Activated CD4-positive, alpha-beta T cell treated with anti-CD3 and anti-CD28 coated beads, Interleukin-2, amount 10 ng/mL, durations not matched to agents 24 days and 14 days (primary cell): ENCODE measurements at places on chromosomes 5 and 9. TPM values are rescaled to one million over a fixed set of nuclear protein-coding genes. Genes with fewer than 3 reads are reported as not detected.
A peak's percentile ranks its signal among the peaks of the same experiment; 100 is the strongest.

GRCh38 chr5:21574961-21575360 lies 1278.2 kb downstream of the CDH12 start:
- DNase-seq: no peak

The GRXCR2 gene
- not detected in 2 replicates for total RNA-seq

The IFNK gene
- total RNA-seq: not detected in 2 replicates

The GARIN3 gene
- 0.19 and 0.36 TPM in 2 replicates for total RNA-seq

DNA sequence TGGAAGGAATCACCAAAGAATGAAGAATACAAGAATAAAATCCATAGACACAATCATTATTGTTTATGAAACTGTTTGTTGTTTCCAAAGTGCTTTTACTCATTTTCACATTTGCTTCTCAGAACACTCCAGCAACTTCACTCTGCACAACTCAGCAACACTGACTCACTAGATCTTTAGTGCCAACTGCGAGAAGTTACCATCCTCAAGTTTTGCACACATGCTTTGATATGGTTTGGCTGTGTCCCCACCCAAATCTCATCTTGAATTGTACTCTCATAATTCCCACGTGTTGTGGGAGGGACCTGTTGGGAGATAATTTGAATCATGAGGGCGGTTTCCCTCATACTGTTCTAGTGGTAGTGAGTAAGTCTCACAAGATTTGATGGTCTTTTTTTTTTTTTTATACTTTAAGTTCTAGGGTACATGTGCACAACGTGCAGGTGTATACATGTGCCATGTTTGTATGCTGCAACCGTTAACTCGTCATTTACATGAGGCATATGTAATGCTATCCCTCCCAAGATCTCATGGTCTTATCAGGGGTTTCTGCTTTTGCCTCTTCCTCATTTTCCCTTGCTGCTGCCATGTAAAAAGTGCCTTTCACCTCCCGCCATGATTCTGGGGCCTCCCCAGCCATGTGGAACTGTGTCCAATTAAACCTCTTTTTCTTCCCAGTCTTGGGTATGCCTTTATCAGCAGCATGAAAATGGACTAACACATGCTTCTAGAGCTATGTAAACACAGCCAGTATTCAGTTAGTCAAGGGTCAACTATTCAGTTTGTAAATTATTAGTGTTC lies 36.9 kb downstream of the CLINT1 start:
- no peak for DNase-seq

The ELAVL2 gene
- total RNA-seq: not detected in 2 replicates

The ECSCR gene
- 1.6 and 1.7 TPM in 2 replicates for total RNA-seq

DNA sequence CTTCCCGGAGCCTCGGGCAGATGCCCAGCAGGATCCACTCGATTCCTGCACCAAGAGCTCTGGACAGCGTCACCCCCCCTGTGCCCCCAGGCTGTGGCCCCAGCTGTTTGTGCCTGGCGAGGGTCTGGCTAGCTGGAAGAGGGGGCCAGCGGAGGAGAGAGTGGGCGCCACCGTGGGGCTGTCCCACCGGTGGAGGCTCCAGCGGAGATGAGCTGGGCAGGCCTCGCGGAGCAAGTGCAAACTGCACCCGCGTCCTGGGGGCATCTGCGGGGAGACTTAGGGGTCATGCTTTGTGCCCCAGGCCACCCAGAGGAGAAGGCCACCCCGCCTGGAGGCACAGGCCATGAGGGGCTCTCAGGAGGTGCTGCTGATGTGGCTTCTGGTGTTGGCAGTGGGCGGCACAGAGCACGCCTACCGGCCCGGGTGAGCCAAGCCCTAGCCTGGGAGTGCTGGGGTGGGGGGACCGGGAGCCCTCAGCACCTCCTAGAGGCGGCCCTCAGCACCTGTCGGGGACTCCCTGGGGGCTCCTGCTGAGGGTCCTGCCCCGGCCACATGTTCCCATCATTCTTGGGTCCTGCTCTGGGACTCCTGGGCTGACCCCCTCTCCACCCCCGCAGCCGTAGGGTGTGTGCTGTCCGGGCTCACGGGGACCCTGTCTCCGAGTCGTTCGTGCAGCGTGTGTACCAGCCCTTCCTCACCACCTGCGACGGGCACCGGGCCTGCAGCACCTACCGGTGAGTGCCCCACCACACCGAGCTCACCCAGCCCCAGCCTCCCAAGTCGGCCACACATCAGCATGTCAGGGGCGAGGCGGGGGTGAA lies 5.4 kb downstream of the EGFL7 start:
- DNase-seq: no peak

DNA sequence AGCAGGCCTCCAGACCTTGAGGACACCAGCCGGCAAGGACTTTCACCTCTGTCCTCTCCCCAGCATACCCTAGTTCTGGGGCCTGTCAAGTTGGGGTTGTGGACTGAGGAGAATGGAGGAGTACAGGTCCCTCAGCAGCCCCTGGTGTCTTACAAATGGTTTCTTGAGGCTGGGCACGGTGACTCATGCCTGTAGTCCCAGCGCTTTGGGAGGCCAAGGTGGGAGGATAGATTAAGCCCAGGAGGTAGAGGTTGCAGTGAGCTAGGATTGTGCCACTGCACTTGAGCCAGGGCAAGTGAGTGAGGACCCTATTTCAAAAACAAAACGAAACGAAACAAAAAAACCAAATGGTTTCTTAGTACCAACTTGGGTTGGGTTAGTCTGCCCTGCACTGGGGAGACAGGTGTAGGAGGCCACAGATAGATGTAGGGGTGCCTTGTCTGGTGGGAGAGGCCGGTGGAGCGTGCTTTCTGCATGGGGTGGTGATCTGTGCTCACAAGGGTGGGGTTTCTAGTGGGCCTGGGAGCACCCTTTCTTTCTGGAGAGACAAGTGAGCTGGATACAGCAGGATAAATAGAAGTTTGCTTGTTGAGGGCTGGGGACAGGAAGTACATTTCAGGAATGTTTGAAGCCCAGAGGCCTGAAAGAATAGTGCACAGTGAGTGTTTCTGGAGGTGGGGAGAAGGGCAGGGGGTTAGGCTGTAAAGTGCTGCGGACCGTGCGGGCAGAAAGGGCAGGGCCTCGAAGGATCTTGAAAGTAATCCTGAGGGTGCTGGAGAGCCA lies 37.7 kb upstream of the PSD2 start:
- DNase-seq: no peak

DNA sequence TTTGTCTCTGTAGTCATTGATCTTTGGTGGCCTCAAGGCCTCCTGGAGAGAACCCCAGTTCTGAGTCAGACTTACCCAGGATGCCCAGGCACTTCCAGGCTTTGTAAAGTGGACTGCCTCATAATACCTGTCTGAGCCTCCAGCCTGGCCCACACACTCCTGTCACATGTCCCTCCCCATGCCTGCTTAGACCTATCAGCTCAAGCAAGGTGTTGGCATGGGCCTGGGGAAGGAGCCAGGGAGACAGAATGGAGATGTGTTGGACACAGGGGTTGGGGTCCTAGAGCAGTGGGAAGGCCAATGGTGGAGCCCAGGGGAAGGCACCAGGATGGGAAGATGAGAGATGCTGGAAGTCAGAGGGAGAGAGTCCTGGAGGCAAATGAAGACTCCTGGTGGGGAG lies 136.2 kb downstream of the CFAP90 start:
- no peak for DNase-seq

DNA sequence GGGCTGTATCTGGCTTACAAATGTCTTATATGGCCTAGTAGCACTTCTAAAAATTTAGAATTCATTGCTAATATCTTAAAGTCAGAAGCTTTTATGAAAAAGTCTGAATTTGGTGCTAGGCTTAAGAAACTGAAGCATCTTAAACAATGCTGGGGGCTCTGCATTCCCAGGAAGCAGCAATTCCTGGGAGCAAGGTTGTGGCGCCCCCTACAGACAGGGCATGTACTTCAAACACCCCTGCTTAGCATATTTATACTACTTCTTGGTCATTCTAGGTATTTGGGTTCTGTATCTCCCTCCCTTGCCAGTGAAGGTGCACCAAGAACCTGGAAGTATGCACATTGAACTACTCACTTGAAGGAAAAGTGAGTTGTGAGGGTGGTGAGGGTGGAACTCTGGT lies 64.6 kb upstream of the GRIA1 start:
- peak; percentile 56 for DNase-seq

The SOX30 gene
- total RNA-seq: 0.19 TPM in 1 of 2 replicates, not detected in the other

DNA sequence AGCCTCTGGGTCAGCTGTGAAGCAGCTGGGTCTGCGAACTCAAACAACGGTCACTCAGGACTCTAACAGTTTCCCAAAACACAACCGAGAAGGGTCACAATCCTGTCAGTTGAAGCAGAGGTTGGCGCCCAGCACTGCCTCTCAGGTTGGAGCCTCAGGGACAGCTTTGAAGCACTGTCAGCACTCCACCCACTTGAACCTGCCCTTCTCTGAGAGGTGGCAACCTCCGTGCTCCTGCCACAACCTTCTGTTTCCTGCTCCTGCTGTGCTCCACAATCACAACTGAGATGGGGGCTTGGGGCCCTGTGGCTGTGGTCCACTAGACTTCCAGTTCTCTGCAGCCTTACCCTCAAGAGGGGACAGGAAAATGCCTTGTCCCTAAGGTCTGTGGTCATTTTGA lies 21.7 kb upstream of the LCP2 start:
- DNase-seq: no peak

DNA sequence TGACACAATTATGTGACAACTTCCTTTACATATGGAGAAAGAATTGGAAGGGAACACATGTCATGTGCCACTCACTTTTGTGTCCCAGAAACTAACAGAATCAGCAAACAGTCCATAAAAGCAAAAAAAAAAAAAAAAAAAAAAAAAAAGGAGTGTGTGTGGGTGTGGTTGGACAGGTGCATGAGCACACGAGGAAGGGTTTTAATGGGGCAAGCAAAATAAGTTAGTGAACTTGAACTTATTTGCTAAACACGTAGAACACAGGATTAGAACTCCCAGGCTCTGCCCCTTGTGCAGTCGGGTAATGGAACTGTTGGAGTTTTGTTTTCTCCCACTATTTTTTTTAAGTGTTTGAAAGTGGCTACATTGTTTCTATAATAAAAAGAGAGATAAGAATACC lies 74.8 kb upstream of the PJA2 start:
- DNase-seq: no peak

The UBE2QL1 gene
- 0.54 and 0.77 TPM in 2 replicates for total RNA-seq

The PLPP7 gene
- total RNA-seq: not detected in 2 replicates

GRCh38 chr9:81465468-81466011 lies 223.8 kb downstream of the TLE1 start:
- no peak for DNase-seq

The CPLANE1 gene
- 7.6 and 7.8 TPM in 2 replicates for total RNA-seq

DNA sequence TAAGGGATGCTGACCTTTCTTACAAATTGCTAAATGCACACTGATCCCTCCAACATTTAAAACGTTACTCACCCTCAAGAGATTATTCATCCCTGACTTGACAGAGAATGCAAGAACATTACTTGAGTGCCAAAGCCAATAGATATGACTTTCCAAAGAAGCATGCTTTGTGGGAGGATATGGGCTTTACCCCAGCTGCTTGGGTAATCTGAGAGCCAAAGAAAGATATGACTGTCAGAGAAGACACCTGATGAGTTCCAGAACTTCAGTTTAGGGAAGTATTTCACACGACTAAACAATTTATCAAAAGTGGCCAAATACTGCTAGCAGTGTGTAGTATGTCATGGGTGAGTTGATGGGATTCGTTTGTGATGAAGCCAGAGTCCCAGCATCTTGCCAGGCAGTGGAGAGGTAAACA lies 7.4 kb upstream of the SPDL1 start:
- DNase-seq: no peak

DNA sequence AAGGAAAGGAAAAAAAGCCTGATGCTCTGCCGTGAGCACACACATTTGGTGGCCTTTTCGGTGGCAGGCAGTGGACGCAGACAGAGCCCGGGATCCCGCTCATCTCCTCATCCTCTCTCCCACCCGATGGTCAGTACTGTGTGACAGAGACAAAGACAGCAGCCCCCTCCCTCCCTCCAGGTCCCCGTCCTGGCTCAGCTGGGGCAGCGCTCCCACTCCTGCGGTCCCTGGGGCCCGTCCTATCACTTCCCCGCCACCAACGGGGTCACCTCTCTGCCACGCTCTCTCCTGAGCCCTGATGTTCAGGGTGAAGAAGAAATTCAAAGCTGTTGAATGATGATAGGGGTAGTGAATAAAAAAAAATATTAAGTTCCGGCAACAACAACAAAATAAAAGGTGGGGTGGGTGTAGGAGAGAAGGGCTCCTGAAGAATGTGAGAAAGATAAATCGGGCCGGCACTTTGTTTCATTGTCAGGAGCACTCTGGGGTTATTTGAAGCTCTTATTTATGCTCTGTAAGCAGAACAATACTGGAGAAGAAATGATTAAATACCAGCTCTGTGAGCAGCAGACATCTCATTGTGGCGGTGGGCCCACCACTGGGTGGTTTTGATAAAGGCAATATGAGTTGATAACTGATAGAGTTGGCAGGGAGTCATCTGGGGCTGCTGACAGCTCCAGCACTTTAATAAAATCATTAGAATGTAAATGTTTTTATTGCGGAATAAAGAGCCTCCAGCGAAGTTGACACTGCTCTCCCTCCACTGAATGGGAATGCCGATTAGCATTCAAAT lies 417.7 kb downstream of the IRX1 start:
- DNase-seq: no peak

DNA sequence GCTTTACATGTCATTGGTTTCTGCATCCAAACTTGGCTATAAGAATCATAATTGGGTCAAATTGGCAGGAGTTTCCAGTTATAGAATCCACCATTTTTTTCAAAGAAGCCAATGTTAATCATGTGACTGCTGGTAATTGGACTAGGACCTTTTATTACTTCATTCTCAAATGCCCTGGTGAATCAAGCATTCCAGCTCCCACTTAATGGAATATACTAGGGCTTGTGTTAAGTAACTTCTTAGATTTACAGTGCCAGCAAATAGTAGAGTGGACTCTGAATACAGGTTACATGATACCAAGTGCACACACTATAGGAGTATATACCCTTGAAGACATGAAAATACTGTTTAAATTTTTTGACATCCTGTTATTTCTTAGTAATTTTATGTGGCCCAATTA lies 96.7 kb downstream of the NUDT12 start:
- DNase-seq: no peak

DNA sequence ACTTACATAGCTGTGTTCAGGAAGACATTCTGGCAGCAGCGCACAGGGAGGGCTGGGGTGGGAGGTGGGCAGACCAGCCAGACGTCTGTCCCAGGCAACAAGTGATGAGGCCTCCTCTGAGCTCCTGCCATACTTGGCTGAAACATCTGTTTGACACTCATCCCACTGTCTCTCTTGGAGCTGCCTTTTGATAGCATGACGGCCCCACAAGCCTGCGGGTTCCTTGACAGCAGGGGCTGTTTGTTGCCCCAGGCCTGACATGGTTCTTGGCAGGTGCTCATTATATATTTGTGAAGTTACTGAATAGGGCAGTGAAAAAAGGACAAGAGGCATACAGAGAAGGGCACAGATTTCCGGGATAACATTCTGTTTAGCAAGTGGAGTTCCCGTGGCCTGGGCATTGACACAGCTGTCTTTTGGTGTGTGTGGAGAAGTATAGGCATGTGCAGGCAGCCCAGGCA lies 22.2 kb upstream of the B4GALT1 start:
- DNase-seq: no peak

The PCDHB2 gene
- total RNA-seq: 0.19 TPM in 1 of 2 replicates, not detected in the other

DNA sequence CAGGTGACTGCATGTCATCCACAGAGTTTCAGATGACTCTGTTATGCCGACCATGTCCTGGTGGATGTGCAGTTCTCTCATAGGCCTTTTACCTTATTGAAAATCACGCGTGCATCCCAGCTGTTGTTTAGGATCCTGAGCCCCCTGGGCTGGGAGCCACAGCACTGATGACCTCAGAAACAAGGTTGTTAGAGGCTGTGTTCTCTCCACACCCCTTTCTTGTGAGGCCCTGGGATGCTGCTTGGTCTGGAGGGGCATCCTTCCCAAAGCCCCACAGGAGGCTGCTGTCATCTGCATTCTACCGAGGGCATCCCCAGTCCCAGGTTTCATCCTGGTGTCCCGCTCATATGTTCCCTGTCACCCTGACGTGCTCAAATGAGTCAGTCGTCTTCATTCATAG lies 76.5 kb upstream of the IRX4 start:
- DNase-seq: no peak

GRCh38 chr9:16510482-16510881 lies 360.0 kb downstream of the BNC2 start:
- DNase-seq: no peak
